ENCODE measurements at places on chromosomes 2 and 18.

GRCh38 chr2:191322828-191323506, 77.8 kb downstream of the MYO1B start:
- DNase-seq, result no peak

GRCh38 chr2:70685771-70686171, 82.2 kb downstream of the ADD2 start:
- DNase-seq, result no peak

DNA sequence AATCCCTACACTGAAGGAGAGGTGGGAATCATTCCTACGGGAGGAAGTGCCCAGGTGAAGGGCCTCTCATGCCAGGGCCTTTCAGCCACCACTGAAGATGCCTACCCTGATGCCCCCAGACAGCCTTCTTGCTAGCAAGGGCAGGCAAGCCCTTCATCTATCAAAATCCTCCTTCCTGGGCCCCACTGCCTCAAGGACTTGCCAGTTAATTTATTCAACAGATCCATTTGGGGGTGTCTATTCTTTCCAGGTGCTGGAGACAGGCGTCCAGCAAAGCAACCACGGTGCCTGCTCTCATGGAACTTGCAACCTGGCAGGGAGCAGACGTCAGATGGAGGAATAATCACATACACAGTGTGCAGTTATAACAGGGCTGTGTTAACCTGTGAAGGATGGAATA, 95.5 kb downstream of the GYPC start:
- no peak for DNase-seq

DNA sequence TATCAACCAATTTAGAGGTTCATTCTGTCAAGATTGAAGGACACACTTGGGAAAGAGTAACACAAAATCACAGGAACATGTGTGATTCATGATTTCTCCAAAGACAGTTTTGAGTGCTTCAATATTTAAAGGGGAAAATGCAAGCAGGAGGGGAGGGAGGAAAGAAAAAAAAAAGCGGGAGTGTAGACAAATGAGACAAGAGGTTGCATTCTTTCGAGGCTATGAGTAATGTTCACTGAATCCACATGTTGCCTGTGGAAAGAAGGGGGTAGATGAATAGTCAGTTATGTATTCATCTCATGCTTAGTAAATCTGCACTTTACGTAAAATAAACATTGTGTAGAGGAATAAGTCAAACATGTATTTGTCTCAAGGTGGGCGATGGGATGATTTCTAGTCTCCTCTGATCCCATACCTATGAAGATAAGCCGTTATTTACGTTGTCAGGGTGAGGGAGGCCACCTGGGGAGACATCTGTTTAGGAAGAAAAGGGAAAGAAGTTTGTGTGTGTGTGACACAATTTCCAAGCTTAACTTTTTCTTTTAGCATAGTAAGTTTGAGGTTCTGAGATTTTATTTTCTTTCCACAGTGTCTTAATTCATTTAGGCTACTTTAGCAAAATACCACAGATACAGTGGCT, 211.0 kb upstream of the ZC3H15 start:
- DNase-seq, result peak; percentile 32

- no peak for DNase-seq
These were observed 2.2 kb upstream of the IL1RN start for GRCh38 chr2:113124984-113125855.

DNA sequence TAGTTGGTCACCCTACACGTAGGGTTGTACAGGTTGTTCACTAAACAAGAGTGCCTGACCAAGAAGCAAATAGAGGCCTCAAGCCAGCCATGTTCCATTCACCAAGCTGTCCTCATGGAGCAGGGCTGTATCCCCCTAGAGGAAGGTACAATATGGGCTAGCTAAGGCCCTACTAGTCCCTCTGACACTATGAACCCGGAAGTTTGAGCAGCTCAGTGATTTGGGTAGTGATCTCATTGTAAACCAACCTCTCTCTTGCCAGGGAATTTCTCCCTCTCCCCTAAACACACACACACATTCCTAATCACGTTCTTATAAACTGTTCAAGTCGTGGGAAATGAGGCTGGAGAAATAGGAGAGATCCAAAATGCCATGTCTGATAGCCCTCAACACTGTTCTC, 6.7 kb upstream of the CYS1 start:
- DNase-seq, result no peak

DNA sequence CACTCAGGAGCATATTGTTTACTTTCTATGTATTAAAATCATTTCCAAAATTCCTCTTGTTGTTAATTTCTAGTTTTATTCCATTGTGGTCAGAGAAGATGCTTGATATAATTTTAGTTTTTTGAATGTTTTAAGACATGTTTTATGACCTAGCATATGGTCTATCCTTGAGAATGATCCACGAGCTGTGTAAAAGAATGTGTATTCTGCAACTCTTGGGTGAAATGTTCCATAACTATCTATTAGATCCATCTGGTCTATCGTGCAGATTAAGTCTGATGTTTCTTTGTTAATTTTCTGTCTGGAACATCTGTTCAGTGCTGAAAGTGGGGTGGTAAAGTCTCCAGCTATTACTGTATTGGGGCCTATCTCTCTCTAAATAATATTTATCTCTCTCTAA, 83.3 kb upstream of the EPAS1 start:
- no peak for DNase-seq

GRCh38 chr2:231541645-231542044, 11.4 kb upstream of the NMUR1 start:
- no peak for DNase-seq

DNA sequence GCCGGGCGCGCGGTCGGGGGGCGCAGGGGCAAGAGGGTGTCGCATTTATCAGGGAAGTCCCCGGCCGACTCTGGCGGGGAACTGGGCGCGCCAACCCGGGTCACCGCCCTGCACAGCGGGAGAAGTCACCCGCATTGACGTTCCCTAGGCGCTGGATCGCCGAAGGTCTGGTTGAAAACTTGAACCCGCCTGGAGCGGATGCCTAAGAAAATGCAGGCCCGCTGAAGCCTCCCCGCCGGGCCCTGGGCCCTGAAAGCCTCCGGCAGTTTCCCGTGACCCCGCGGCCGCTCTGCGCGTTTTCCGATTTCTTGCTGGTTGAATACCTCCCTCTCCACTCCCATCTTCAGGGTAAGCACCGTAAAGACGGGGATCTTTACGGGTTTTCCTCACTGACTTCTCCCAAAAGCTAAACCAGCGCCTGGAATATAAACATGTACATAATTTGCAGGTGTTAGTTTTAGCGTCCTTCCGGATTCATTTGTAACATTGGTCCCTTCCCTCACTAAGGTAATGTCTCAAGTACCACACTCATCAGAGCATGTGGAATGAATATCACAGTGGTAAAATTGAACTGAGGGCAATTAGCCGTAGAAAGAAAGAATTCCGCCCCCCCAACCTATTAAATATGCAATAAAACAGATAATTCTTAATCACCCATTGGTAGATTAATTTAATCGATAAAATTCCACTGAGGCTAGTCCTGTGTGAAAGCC, 675 bp upstream of the SPIRE1 start:
- no peak for DNase-seq

- DNase-seq, result no peak
These were observed 257.5 kb downstream of the SETBP1 start for GRCh38 chr18:44937960-44938719.

GRCh38 chr2:231294571-231295362, 96.3 kb downstream of the ARMC9 start:
- no peak for DNase-seq

DNA sequence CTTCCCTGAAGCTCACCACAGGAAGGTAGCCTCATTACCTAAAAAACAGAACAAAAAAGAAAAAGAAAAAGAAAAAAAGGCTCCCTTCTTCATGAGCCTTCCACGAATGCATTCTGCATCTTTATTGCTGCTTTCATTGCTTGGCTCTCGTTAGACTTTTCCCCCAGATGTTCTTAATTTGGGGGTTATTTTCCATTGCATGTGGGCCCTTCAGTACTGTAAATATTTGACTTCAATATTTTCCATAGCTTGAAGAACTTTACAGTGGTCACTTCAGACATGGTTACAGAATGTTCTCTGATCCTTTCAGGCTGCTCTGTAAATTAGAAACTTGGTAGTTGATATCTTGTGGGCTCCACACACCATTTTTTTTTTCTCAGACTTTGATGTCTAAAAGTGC, 65.6 kb upstream of the COPS8 start:
- no peak for DNase-seq

GRCh38 chr2:39930175-39930917, 151.3 kb upstream of the THUMPD2 start:
- no peak for DNase-seq

DNA sequence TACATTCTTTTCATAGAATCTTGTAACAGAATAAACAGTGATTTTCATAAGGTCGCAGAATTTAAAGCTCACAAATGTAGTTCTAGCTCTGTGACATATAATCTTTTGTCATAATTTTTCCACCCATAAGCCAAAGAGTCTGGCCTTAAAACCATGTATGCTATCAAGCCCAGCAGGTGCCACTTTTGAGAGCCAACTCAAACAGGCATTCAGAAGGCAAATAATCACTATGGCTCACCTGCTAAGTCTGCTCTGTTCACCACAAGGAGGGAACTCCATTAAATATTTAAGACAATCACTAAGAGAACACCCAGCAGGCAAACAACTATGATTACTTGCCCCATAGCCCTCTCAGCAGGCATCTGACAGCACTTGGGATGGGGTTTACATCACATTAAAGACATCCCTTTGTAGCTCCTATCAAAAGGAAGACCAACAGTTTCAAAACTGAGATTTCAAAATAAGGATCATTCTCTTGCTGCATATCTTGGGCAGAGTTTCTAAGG, 241.6 kb downstream of the PDE11A start:
- no peak for DNase-seq

DNA sequence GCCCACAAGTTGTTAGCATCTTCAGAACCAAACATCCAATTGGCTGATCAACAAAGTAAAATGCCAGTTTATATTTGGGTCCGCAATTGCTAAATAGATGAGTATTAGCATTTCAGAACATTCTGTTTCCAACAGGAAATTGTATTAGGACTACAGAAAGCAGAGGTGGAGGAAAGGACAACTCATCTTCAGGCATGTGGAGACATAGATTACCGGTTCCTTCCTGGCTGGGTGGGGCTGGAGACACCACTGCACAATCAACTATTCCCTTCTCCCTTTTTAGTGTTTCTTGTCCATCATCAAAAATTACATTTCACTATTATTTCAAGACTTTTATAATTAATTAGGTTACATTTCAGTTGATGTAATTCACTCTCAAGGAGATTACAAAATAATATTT, 83.8 kb downstream of the ADAM23 start:
- DNase-seq, result no peak

- no peak for DNase-seq
These were observed 222.7 kb downstream of the GCA start for GRCh38 chr2:162566666-162567065.

DNA sequence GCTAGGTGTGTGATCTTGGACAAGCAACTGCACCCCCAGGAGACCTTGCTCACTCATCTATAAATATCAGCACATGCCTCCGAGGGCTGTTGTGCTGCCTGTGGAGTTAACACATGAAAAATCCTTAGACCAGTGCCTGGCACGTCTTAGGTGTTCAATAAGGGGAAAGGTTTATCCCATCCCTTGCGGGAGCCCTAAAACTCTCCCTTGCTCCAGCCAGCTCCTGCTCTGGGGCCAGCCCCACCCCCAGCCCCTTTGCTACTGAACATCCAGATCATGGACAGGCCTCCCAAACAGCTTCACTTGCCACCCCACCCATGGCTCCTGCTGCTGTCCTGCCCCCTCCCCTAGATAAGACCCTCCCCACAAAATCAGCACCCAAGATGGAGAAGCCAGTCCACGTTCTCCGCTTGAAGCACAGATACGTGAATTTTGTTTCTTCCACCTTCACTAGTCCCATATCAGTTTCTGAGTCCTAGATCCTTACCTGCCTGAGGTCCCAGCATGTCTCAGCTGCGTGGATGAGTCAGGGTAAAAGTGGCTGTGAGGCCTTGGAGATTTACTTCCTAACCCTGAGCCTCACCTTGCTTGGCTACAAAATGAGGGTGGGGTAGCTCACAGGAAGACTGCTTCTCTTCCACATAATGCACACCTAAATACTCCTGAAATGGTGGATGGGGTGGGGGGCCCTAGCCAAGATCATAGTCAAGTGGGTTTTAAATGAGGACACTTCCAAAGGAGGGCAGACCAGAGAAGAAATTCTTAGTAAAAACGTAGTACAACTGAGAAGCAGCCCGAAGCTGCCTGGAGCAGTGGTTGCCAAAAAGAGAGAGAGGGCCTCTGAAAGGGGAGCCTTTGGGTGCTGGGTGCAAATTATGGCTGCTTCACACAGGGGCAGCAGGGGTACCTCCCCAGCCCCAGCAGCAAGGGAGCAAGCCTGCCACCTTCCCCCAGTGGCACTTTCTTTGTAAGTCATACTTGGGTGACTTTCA, 40.4 kb downstream of the C1QL2 start:
- DNase-seq, result no peak

DNA sequence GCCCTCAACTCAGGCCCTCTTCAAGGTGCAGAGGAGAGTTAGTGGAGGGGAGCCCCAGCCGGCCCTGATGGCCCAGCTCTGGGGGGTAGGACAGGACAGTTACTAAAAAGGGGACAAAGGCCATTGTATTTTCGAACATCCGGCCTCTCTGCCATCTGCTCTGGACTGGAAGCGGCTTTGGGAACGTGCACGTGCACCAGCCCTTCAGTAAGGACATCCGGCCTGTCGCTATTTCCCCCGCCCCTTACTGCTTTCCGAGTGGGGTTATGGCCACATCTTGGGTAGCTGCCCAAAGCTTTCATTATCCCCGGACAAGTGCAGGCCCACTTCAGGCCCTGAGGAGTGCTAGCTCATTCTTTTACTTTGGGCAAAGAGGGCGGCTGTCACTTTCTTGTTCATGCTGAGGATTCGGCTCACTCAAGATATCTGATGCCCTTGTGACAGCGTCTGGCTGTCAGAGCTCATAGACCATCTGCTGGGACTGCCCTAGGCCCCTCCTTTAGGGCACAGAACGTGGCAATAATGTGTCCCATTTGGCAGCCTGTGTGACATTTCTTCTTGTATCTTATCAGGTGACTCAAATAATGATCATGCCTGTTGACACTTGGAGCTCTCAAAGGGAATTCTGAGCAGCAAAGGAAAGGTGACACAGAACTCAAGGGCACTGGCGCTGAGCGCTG, 17.5 kb downstream of the SLC4A3 start:
- no peak for DNase-seq

DNA sequence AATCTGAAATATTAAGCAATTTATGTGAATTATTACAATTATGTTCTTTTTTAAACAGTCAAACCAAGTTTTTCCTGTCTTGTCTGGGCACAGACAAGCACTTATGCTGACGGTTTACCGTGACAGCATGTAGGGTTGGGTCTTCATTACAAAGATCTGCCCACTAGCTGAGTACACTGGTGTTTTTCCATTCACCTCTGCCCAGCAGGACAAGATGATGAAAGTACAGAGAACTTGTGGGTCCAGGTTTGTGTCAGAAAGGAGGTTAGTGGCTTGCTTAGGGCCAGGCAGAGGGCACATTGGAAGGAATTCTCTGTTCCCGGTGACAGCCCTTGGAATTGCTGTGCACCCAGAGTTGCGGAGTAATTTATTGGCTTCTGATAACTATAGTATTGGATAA, 14.0 kb downstream of the NABP1 start:
- DNase-seq, result no peak
